WERI-Rb-1 (cell line): ENCODE measurements at places on chromosomes 7 and 10.

DNA sequence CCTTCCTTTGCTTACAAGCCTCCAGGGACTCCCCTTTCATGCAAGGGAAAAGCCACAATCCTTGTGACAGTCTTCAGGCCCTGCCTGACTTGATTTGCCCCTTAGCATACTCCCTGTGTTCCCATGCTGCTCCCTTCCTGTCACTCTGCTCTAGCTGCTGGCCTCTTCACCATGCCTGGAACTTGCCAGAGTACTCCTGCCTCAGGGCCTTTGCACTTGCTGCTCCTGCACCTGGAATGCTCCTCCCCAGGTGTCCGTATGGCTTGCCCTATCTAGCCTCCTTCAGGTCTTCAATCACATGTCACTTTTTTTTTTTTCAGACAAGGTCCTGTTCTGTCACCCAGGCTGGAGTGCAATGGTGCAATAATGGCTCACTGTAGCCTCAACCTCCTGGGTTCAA lies 22.8 kb upstream of the GOLGA7B start:
- DNase-seq, result no peak

- no peak for DNase-seq
These were observed 83.9 kb upstream of the ANK3 start for GRCh38 chr10:60473557-60473956.

- no peak for DNase-seq
These were observed 200.6 kb downstream of the PTEN start for GRCh38 chr10:88063861-88064557.

DNA sequence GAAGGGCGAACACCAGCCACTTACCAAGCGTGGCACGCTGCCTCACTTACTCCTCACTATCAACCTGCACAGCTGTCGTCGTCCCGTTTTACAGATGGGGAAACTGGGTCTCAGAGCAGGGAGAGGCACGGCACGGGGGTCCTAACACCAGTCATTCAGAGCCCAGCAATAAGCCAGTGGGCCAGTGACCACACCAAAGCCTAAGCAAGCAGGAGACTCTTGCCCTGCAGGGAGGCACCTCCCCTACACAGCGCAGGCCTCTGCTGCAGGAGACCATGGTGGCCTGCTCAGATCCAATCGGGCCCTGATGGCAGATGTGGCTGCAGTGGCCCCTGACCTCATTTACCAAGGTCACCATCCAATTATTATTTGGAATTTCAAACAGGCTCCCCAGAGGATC lies 4.8 kb downstream of the SLIT1 start:
- no peak for DNase-seq

- no peak for DNase-seq
These were observed 893.9 kb upstream of the POT1 start for GRCh38 chr7:125823538-125823937.
